ENCODE measurements at places on chromosomes 7 and 10. TPM values are rescaled to one million over a fixed set of nuclear protein-coding genes. Genes with fewer than 3 reads are reported as not detected.

GRCh38 chr10:101229266-101230182 is at the start of gene LBX1:
Gene LBX1, minus strand, starts transcription at chr10:101229463. Its CDS starts 648 bp downstream, at chr10:101228815.
- DNase-seq: no peak

DNA sequence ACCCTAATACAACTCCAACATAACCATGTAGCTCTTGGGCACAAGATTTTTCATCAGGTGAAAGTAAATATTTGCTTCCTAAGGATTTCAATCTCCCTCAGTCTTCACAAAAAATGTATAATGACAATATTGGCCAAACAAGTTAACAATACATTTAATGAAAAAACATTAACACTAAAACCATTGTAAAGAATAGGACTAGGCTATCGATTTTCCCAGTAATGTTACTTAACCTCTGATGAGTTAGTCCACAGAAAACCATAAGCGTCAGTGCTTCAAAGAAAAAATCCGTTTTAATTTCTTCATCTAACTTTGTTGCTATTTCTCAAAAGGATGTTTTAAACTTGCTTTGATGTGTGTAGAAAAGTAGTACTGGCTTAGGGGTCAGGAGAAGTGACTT is 1.2 kb downstream of the ZNF33B start:
- no peak for DNase-seq

Gene CREB5
- not detected for total RNA-seq

Gene CD36
- not detected for total RNA-seq

Gene ZNF804B
- total RNA-seq: not detected

DNA sequence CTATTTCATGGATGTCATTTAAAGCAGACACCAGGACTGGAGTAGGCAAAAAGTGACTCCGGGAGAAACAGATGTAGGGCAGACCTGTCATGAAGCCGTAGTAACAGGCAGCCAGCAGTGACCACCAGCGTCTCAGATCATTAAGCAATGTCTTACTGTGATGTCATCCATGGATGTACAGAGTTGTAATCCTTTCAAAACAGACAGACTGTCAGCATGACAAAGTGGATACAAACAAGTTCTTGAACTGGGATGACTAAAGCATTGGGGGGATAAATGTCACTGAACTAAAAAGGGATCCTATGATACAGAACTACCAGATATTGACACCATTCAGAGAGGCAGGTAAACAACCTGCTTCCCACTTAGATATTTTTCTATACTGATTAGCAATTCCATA is 675.5 kb downstream of the PARD3 start:
- no peak for DNase-seq

Gene NEUROD6
- total RNA-seq: not detected
